ENCODE measurements at places on chromosomes 16 and 17. TPM values are rescaled to one million over a fixed set of nuclear protein-coding genes. Genes with fewer than 3 reads are reported as not detected.

The NOS2 gene
- 0.38 TPM for total RNA-seq

The CPNE7 gene
- 12.9 TPM for total RNA-seq

The CA4 gene
- 7.2 TPM for total RNA-seq

DNA sequence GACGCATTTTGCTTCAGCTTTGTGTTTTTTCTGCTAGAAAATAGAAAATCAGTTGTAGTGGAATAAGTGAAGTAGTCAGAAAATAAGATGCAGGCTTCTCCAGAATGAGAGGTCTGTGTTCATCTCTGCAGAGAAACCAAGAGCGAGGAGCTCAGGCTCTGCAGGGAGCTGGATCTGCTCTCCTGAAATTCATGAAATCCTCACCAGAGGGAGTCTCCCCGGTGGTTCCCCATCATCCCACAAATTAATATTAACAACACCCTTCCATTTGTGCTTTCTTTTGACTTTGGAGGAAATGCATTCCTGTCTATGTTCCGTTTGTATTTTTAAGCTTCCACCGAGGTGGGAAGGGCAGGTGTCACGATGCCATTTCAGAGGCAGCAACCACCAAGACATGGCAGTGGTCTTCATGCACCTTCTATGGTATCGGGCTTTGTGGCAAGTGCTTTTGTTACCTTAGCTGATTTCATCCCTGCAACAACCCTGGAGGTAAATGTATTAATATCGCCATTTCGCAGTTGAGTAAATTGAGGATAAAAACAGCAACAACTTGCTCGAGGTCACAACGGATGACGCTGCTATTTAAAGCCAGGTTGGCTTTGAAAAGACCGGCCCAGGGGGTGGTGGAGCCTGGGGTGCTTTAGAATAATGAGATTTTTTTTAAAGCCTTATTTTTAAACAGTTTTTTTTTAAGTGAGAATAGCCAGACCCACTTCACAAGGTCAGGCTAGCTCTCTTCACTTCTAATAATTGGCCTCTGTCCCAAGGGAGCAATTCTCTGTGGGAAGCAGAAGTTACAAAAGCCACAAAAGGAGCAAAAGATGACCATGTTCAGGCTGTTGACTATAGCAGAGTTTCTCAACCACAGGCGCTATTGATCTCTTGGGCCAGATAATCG is 367.6 kb upstream of the ERCC4 start:
- no peaks in the 10 kb centered on the region for H3K4me1 ChIP-seq
- H3K36me3 ChIP-seq: no peaks in the 10 kb centered on the region
- H3K4me3 ChIP-seq: no peak overlapping the region

DNA sequence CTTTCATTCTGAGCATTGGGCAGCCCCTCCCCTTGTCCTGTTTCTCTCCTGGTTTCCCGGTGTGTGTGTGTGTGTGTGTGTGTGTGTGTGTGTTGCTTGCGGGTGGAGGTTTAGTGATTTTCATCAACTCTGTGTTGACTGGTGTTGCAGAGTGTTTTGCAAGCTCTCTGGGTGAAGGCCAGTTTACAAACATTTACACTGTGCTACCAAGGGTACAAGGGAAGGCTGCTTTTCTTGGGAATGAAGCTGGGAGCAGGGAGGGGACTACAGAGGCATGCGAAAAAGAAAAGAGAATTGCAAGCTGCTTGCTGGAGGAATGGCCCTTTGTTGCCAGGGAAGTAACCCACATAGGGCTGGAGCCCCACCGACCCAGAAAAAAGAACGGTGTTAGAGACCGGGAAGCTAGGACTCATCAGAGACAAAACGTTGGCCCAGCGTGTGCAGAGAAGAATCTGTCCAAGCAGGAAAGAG is 29.6 kb downstream of the HS3ST3B1 start:
- no peaks in the 10 kb centered on the region for H3K27me3 ChIP-seq
- no peak overlapping the region for H3K4me3 ChIP-seq
- H3K4me1 ChIP-seq: peaks cover 12% of the 10 kb centered on the region
- DNase-seq: no peak
- no peak overlapping the region for H3K27ac ChIP-seq

- H3K36me3 ChIP-seq: no peaks in the 10 kb centered on the region
- H3K27me3 ChIP-seq: no peaks in the 10 kb centered on the region
- no peak overlapping the region for H3K4me3 ChIP-seq
Observed at GRCh38 chr16:68724797-68725196, 12.3 kb upstream of the CDH1 start.

GRCh38 chr17:38891441-38891840 is 21.6 kb downstream of the LASP1 start:
- peaks cover 44% of the 10 kb centered on the region for H3K4me1 ChIP-seq
- no peak overlapping the region for H3K27ac ChIP-seq
- no peaks in the 10 kb centered on the region for H3K27me3 ChIP-seq
- peaks cover 76% of the 10 kb centered on the region for H3K36me3 ChIP-seq

GRCh38 chr16:9061358-9061813 is 30.1 kb upstream of the HAPSTR1 start:
- H3K36me3 ChIP-seq: no peaks in the 10 kb centered on the region
- H3K27ac ChIP-seq: no peak overlapping the region

GRCh38 chr17:74152591-74153455 is 50.7 kb upstream of the RPL38 start:
- H3K27me3 ChIP-seq: peaks cover 19% of the 10 kb centered on the region
- peaks cover 13% of the 10 kb centered on the region for H3K4me1 ChIP-seq
- DNase-seq: peak; percentile 42
- H3K27ac ChIP-seq: no peak overlapping the region
- H3K4me3 ChIP-seq: no peak overlapping the region

DNA sequence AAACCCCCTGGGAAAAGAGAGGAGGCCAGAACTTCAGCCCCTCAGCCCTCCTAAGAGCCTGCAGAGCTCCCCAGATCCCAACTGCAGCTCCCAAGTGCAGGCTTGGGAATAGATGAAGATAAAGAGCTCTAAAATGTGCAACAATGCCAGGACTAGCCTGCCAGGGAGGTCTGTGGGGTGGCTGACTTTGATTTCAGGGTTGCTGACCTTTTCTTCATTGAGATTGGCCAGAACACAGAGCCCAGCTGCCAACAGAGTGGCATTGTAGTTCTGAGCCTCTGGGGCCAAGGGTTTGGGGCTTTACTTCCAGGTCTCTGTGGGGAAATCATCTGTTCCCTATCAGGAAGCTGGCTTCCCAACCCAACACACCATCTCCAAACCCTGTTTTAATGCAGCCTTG is 120.6 kb downstream of the COPRS start:
- no peak overlapping the region for H3K4me3 ChIP-seq
- peaks cover 6% of the 10 kb centered on the region for H3K4me1 ChIP-seq
- H3K27ac ChIP-seq: no peak overlapping the region
- H3K27me3 ChIP-seq: no peaks in the 10 kb centered on the region
- H3K36me3 ChIP-seq: no peaks in the 10 kb centered on the region
- no peak for DNase-seq

DNA sequence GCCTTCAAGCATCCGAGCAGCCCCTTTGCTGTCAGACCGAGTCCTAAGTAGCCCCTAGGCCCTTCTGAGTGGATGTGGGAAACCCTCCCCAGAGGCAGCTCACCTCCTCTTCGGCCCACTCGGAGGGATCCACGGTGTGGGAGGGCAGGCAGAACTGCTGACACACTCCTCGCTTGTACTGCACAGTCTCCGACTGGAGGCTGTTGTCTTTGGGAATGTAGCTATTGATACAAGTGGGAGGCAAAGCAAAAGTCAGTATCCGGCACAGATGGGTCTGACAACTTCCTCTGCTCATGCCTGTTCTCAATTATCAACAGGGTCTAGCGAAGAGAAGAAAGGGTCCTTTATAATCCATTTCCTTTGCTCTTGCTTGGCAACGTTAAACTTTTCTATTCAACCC is 25.9 kb upstream of the FOXJ1 start:
- no peak overlapping the region for H3K27ac ChIP-seq
- no peak overlapping the region for H3K4me3 ChIP-seq
- no peaks in the 10 kb centered on the region for H3K36me3 ChIP-seq
- DNase-seq: no peak
- no peaks in the 10 kb centered on the region for H3K27me3 ChIP-seq

DNA sequence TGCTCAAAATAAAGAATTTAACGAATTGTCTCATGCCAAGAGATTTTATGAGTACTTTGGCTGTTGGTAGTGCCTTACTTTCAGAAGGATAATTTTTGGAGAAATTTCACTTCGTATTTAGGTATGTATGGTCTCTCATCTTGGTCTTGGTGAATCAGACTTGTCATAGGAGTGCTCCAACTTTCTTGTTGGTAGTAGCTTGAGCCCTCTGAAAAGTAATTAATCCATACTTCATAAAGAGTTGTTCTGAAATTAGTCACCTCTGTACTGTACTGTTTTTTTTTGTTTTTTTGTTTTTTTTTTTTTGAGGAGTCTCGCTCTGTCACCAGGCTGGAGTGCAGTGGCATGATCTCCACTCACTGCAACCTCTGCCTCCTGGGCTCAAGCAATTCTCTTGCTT is 11.6 kb downstream of the ZNRF1 start:
- no peak overlapping the region for H3K4me3 ChIP-seq
- H3K27me3 ChIP-seq: no peaks in the 10 kb centered on the region
- H3K4me1 ChIP-seq: peaks cover 27% of the 10 kb centered on the region
- no peak for DNase-seq
- no peaks in the 10 kb centered on the region for H3K36me3 ChIP-seq

DNA sequence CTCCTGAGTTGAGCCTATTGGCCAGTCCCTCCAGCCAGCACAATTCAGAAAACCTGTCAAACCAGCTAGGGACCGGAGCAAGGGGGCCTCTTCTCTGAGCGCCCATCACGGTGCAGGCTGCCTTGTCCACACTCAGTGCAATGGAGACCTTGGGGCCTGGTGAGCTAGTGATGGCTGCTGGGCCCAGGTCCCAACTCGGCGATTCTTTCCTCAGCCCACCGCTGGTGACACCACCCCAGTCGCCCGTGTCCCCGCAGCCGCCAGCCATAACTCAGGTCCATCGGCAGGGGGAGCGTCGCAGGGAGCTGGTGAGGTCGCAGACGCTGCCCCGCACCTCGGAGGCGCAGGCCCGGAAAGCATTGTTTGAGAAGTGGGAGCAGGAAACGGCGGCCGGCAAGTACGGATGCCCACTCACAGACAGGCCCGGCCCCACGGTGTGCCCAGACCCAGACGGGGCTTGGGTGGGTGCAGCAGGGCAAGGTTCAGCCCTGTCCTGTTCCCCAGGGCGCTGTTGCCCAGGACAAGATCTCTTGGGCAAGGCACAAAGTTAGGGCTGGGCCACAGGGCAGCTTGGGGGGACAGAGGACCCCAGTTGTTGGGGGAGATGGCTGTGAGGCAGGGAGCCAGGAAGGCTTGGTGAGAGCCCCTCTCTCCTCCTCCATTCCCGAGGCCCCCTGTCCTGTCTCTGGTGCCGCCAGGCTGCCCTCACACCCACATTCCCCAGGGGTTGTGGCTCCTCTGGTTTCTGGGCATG is 10.8 kb downstream of the SMTNL2 start:
- H3K4me1 ChIP-seq: peaks cover 14% of the 10 kb centered on the region
- no peak overlapping the region for H3K27ac ChIP-seq
- H3K27me3 ChIP-seq: peaks cover 6% of the 10 kb centered on the region
- H3K36me3 ChIP-seq: no peaks in the 10 kb centered on the region

GRCh38 chr16:75558846-75559401 is 2.9 kb upstream of the TMEM231 start:
- no peaks in the 10 kb centered on the region for H3K27me3 ChIP-seq
- H3K36me3 ChIP-seq: no peaks in the 10 kb centered on the region
- H3K27ac ChIP-seq: no peak overlapping the region
- peaks cover 24% of the 10 kb centered on the region for H3K4me1 ChIP-seq
- no peak overlapping the region for H3K4me3 ChIP-seq
- no peak for DNase-seq

DNA sequence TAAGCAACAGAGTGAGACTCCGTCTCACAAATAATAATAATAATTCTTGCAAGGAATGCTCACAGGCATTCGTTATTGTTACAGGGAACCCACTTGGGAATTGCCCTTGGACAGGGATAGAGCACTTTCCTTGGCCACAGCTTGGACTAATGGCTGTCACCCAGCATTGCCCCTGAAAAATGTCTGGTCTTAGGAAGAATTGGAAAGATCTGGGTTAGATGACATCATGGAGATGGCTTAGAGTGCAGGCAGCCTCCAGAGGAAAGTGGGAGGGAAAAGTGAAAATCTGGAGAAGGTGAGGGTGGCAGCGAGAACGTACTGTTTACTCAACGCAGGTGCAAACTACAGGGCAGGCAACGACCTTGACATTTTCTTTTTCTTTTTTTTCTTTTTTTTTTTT is 59.3 kb upstream of the MRTFB start:
- H3K27ac ChIP-seq: no peak overlapping the region
- no peaks in the 10 kb centered on the region for H3K27me3 ChIP-seq
- peaks cover 46% of the 10 kb centered on the region for H3K4me1 ChIP-seq
- no peaks in the 10 kb centered on the region for H3K36me3 ChIP-seq
- DNase-seq: no peak

GRCh38 chr17:73718912-73719311 is 74.7 kb upstream of the SDK2 start:
- no peak overlapping the region for H3K4me3 ChIP-seq
- peaks cover 8% of the 10 kb centered on the region for H3K4me1 ChIP-seq
- no peak overlapping the region for H3K27ac ChIP-seq
- H3K36me3 ChIP-seq: no peaks in the 10 kb centered on the region
- no peak for DNase-seq

DNA sequence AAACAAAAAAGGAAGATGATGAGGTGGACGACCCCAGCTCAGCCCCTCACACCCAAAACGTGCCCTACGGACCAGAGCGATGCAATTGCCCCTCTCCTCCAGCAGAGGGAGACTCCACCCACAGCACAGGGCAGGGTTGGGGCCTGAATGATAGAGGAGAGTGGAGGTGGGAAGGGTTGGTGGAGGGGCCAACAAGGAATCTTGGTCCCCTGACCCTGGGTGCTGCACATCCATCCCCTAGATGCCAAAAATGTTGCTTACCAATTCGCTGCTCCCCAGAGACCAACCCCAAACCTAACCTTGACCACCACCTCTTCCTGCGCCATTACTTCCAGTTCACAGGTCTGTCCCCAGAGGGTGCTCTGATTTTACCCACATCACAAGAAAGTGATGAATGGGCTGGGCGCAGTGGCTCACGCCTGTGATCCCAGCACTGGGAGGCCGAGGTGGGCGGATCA is 12.9 kb downstream of the P2RX5 start:
- H3K27me3 ChIP-seq: peaks cover 34% of the 10 kb centered on the region
- no peak overlapping the region for H3K27ac ChIP-seq
- no peaks in the 10 kb centered on the region for H3K4me1 ChIP-seq
- no peaks in the 10 kb centered on the region for H3K36me3 ChIP-seq
- H3K4me3 ChIP-seq: no peak overlapping the region

- H3K27me3 ChIP-seq: no peaks in the 10 kb centered on the region
- no peak for DNase-seq
- H3K4me3 ChIP-seq: peak overlapping the region; percentile 6
- H3K36me3 ChIP-seq: peaks cover 23% of the 10 kb centered on the region
Observed at GRCh38 chr17:77404812-77405581, 264.2 kb downstream of the SEC14L1 start.

DNA sequence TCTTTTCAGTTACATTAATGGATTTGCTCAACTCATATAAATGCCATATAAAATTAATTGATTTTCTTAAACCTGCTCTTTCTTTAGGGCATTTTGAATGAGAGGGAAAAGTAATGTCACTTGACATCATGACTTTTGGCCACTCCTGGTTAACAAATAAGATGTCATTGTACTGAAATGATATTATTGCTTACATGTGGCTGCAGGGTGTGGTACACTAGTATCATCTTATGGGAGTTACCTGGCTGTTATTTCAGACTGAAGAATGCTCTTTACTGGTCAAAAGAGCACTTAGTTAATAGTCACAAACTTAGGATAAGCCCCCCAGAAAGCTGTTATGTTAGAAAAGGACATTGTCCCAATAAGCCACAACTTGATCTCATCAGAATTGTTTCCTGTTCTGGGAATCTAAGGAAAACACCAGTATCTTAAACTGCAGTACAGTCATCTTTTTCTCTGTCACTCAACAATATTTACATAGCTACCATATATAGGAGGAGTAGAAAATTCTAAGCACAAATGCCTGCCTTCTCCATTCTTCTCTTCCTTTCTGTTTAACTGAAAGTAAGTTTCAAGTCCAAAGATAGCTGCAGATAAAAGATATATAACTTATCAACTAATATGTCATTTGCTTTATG is 53.9 kb upstream of the MRC2 start:
- peaks cover 57% of the 10 kb centered on the region for H3K36me3 ChIP-seq
- no peak overlapping the region for H3K4me3 ChIP-seq
- no peaks in the 10 kb centered on the region for H3K4me1 ChIP-seq
- H3K27me3 ChIP-seq: no peaks in the 10 kb centered on the region
- DNase-seq: no peak
